Erythroblast (primary cell): ENCODE measurements at places on chromosomes 11 and 22.

GRCh38 chr11:102166175-102167064 lies 56.2 kb downstream of the YAP1 start:
- no peak for DNase-seq

- no peak for DNase-seq
Measured at GRCh38 chr11:60077216-60077817, 11.1 kb upstream of the MS4A2 start.

DNA sequence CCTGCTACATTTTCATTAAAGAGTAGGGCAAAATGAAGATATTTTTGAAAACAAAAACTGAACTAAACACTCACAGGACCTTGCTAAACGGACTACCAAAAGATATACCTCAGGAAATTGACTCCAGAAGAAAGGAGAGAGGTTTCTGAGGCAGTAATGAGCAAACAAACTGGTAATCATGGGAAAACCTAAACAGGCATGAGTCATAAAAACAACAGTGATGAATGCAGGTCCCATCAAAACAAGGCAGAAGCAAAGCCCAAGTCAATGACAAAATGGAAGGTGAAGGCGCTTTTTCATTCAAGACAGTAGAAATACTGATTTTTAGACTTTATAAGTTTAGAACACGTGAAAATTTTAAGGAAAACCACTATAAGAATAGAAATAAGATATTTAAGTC lies 104.5 kb downstream of the EFCAB6 start:
- DNase-seq: no peak

DNA sequence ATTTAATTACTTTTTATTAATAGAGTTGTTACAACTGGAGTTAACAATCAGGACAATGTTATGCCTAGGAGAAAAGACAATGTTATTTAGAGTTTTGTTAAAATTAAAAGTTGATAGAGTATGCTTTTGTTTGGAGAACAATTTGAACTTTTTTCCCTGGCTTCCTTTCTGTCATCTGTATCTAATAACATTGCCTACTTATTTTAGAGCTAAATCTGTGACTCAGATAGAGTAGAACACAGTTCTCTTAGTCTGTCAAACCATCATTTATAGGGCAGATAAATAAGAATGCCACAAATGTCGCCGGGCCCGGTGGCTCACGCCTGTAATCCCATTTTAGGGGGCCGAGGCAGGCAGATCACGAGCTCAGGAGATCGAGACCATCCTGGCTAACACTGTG lies 28.9 kb upstream of the YAP1 start:
- no peak for DNase-seq

DNA sequence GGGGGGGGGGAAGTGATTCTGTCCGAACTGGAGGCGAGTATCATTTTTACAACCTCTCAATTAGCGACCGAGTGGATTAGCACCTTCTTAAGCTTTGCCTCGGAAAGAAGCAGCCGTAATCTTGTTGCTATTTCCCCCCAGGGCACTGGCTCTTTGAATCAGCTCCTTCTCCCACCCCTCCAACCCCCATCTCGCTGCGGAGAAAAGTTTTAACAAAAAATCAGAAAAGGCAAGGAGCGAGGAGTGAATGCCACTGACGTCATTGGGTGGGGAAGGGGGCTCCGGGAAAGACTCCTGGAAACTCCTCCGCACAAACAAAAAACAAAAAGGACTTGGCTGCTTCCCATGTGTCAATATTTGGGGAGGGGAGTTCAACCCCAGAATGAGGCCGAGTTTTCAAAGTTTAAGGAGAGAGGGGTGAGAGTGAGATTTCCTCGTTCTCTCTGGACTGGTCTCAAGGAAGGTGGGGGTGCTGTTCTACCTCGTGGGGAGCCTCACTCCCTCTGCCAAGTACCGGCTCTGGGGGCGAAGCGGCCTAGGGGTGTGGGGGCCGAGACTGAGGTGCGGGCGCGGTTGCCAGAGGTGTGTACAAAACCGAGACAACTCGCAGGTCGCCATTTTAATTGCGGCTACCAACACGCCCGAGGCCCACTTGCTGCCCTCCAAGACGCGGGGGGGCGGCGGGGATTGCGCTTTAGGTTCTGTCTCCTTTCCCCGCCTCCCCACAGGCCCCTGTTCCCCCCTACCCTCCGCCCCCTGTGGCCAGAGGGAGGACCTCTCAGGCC lies 2.5 kb upstream of the PAX6 start:
- no peak for DNase-seq

DNA sequence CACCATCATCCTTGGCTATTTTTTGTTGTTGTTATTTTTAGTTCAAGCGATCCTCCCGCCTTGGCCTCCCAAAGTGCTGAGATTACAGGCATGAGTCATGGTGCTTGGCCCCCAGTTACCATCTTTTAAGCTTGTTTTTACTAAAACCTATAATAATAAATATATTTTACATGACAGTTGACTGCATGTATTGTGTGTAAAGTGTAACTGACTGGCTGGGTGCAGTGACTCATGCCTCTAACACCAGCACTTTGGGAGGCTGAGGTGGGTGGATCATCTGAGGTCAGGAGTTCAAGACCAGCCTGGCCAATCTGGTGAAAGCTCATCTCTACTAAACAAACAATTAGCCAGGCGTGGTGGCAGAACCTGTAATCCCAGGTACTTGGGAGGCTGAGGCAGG lies 386.2 kb downstream of the TENM4 start:
- no peak for DNase-seq
